ENCODE measurements at places on chromosomes 11 and 22. TPM values are rescaled to one million over a fixed set of nuclear protein-coding genes. Genes with fewer than 3 reads are reported as not detected.

- no peak for DNase-seq
Observed at GRCh38 chr11:114124601-114125144, 65.2 kb downstream of the ZBTB16 start.

DNA sequence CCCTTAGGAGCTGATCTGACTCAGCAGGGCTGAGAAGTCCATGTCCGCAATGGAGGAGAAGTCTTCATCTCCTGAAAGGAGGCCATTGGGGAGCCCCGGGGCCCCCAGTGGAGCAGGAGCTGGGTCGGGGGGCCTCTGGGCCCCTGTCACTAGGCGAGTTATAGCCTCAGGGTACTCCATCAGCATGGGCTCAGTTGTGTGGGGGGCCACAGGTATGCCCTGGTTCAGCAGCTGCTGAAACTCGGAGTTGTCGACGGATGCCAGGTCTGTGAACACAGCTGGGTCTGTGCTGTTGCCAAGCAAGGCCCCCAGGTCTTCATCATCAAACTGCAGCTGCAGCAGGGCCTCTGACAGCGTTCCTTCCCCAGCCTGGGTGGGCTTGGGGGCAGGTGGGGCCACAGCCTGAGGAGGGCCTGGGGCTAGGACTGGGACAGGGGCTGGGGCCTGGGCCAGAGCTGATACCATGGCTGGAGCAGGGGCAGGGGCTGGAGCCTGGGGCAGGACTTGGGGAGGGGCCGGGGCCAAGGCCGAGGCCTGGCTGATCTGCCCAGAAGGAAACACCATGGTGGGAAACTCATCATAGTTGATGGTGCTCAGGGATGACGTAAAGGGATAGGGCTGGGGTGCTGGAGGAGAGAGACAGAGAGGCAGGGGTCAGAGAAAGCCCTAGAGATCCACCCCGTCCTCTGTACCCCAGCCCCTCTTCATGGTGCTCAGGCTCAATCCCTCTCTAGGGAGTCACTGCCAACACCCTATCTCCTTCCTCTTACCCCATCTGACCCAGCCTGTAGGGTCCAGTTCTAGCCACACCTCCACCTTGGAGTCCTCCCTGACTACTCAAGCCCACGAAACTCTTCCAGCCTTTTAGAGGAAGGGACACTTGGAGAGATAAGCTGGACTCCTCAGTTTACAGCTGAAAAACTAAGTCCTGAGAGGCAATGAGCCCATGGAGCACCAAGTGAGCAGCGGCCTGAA is 8.1 kb downstream of the RELA start:
- DNase-seq: no peak

DNA sequence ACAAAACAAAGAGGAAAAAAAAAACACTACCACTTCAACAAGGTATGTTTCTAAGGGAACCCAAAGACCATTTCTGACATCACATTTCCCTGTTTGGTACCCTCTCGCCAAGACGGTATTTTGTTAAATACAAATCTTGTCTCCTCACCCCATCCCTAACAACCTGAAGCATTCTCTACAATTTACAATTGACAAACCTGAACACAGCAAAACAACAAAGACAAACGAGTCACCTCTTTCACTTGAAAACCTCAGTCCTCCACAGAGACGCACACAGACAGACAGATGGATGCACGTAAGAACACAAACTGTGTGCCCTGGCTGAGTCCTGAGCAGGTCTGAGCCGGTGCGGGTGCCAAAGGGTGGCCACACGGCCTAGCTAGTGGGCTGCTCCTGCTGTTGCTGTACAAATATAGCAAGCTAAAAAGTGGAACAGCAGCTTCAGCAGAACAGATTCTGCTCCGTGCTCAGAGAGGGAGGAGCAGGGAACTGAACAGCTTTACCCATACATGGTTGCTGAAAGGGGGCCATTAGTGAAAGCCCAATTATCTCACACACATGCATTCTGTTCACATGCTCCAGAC is 28.5 kb downstream of the CELF1 start:
- DNase-seq: no peak

Gene RSF1
- 33.3 TPM for polyA plus RNA-seq

DNA sequence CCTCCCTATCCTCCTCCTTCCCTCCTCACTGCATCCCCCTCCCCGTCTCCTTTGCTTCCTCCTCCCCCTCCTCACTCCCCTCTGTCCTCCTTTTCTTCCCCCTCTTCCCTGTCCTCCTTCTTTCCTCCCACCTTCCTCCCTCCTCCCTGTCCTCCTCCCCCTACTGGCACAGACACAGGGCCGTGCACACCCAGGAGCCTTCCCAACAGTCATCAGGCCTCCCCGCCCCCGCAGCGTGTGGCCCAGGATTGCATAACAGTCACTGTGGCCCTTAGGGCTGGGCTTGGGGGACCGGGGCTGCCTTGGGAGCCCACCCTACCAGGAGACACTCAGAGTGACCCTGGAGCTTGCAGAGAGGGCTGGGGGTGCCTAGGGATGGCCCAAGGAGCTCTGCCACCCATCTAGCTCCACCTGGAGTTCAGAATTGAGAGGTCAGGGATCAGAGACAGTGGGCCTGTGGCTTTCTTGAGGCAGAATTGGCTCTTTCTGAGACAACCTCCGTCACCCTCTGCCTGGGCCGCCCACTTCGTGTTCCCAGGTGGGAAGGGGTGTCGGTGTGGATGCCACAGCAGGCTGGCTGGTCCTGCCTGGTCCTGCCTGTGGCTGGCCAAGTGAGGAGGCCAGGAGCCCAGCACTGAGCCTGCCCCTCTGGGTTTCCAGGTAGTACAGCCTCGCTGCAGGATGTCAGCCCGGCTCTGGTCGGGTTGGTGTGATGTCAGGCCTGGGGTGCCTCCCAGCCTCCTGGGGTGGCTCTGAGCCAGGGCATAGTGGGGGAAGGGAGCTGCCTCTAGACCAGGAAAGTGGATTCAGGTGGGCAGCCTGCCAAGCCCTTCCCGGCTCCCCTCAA is 1.6 kb downstream of the SPI1 start:
- no peak for DNase-seq

GRCh38 chr11:114562166-114562916 is 2.7 kb upstream of the NXPE1 start:
- DNase-seq: no peak

All from forelimb muscle (tissue), 1 donor.